GM12865 (cell line): ENCODE measurements at places on chromosomes 1 and 21.
A peak's percentile ranks its signal among the peaks of the same experiment; 100 is the strongest.

DNA sequence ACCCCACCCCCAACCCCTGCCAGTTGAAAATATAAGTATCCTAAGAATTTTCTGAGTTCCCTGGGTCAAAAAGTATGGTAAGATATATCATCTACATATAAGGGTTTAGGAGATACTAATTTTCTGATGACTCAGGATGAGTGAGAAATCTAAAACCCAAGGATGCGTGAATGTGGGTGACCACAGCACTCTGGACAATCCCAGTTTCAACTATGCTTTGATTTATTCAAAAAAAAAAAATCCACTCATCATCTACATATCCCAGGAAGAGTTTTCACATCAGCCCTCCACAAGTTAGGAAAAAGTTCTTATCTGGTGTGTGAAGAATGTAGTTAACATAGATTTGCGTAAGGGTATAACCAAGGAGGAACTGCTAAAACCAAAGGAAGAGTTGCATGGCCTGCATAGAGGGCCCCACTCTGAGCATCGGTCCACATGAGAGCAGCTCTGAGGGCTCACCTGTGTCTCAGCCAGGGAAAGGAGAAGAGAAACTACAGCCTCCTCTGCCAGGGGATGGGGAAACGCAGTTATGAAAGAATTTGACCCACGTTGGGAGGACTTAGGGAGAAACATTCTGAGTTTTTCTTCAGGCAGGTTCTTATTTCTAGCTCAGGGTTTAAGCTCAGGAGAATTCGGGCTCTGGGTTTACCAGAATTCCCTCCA is 18.8 kb downstream of the LAMB3 start:
- DNase-seq = no peak

DNA sequence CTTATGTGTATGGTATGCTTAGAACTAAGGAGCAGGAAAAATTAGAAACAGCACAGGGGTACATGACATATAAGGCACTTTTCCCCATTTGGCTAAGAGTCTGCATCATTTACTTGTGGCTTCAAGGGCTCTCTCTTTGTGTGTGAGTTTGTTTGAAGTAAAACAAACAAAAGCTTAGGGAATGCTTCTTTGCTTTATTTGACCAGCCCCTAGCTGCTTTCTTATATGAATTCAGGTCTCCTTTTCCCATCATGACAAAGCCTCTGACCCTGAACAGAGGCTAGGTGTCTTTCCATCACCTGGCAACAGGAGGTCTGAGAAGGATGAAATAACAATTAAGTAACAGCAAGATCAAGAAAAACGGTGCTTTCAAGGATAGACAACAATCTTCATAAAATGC is 643.8 kb upstream of the ADGRL2 start:
- no peak for DNase-seq

DNA sequence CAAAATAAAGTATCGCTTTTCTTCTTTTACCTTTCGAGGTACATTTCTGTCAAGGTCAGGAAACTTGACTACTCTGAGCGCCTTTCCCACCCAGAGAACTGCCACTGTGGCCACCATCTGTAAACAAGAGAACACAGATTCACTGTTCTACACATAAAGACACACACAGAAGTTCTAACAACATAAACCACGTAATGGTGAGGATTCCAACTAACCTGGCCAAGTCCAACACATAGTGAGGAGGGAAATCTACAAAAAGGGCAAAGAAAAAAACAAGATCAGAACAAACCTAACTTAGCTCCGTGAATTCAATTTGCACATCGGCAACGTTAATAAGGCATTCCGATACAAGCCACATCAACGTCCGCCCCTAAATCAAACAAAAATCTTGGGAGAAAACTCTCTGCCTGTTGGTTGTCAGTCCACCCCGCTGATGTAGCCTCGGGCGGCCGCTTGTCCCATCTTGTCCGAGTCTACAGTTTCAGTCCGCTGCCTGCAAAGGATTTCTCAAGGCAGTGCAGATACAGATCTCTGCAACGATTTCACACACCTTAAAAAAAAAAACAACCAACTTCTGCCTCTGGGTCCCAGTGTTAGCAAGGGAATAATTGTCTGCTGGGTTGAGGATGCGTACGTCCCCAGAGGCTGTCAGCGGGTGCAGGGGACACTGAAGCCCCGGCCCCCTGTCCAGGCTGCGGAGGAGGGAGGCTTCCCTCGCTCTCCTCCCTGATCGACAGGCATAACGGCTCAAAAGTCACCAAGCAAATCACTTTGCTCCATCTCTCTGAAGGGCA is 1.0 kb downstream of the SLC35D1 start:
- peak; percentile 42 for DNase-seq

GRCh38 chr1:68293609-68294366 is 61.5 kb upstream of the WLS start:
- no peak for DNase-seq

DNA sequence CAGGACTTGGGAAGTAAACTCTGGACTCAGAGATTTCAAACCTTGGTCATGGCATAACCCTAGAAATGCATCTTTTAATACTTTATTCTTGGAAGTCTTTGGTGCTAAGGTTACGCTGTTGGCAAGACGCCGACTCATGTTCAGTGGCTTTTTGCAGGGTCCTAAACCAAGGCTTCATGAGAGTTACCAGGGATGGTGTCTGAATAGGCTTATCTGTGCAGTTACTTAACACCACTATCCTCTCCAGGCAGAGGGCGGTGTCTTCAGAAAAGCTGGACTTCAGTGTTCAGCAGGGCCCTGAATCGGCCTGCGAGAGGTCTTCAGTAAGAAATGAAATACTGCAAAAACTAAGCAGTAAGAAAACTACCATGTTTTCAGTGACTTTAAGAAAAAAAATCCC is 58.3 kb downstream of the SIM2 start:
- DNase-seq = no peak

GRCh38 chr1:164518692-164519332 is 40.2 kb upstream of the PBX1 start:
- DNase-seq = peak; percentile 2

DNA sequence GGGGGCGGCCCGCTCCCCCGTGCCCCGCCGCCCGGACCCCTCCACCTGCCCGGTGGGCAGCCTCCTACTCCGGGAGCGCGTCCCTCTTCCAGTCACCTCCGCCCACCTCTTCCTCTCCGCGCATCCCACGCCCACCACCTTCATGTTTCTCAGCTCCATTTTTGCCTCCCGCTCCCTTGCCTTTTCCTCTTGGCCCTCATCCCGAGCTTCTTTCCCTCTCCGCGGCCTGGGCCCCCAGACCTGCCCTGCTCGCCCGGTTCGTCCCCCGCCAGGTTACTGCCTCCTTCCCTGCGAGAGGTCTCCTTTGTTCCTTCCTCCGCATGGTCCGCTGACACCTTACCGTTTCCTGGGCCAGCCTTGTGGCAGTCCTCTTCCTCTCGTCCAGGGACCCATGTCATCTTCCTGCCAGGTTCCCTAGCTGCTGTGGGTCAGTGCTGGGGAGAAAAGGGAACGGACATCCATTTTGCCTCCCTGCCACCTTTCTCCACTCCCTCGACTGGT is 563 bp downstream of the QSOX1 start:
- DNase-seq = peak; percentile 24
